ENCODE measurements at places on chromosomes 5 and 9. TPM values are rescaled to one million over a fixed set of nuclear protein-coding genes. Genes with fewer than 3 reads are reported as not detected.

Gene GGTA1
- total RNA-seq: 0.17 TPM

DNA sequence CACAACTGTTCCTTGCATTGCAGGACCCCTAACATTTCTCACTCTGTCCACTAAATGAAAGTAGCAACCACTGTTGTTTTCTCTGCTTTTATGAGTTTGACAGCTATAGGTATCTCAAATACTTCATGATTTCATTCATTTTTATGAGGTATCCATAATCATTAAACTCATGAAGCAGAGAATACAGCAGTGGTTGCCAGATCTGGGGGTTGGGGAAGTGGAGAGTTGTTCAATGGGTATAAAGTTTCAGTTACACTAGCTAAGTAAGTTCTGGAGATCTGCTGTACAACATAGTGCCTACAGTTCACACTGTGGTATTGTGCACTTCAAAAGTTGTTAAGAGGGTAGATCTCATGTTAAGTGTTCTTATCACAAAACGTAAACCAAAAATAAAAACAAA, 23.4 kb upstream of the CAMK4 start:
- ATAC-seq: no peak

DNA sequence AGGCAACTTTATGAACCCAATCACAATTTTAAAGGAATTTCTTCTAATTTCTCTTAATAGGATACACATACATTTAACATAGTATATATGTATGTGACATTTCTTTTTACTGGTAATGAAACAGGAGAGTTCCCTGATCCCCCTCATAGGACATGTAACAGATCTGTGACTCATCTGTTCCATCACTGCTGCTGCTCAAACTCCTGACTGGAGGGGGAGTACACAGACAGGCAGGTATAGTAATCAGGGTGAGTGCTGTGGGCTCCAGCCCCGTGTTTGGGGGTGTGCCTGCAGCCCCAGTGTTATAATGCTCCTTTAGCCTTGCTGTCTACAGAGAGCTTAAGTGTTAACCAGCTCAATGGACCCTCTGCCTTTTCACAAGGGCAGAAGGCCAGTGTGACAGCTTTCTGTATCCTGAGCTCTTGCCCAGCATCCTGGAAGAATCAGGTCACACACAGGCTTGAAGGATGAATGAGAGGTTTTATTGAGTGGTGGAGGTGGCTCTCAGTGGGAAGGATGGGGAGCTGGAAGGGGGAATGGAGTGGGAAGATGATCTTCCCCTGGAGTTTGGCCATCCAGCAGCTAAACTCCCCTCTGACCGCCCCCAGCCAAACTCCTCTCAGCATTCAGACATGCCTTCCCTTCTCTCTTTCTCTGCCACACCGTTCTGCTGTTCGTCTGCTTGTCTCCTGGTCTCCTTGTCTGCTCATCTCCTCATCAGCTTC, 161.3 kb downstream of the ZNF608 start:
- no peak for ATAC-seq

Gene NEUROG1
- total RNA-seq: not detected

DNA sequence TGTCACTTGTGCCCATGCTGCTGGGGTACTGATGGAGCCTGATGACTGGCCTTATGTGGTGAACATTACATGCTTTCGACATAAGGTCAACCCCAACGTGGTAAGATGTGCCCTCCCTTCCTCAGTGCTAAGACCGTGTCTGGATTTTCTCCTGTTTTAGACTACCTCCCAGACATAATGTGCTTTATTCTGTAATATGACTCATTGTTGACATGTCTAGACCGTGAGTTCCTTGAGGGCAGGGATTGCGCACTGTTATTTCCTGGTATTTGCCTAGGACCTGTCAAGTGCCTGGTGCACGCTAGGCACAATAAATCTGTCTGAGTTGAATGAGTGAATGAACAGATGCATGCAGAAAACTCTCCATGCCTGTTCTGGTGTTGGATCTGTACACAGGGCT, 346.0 kb downstream of the KDM4C start:
- no peak for ATAC-seq

GRCh38 chr5:10528827-10529226, 35.0 kb upstream of the ANKRD33B start:
- ATAC-seq: no peak

GRCh38 chr5:35114698-35115097, 66.9 kb upstream of the AGXT2 start:
- peak; percentile 31 for ATAC-seq

GRCh38 chr5:106737111-106737510, 933.6 kb downstream of the EFNA5 start:
- ATAC-seq: no peak

GRCh38 chr5:154076240-154076922, 37.6 kb downstream of the MFAP3 start:
- ATAC-seq: no peak

DNA sequence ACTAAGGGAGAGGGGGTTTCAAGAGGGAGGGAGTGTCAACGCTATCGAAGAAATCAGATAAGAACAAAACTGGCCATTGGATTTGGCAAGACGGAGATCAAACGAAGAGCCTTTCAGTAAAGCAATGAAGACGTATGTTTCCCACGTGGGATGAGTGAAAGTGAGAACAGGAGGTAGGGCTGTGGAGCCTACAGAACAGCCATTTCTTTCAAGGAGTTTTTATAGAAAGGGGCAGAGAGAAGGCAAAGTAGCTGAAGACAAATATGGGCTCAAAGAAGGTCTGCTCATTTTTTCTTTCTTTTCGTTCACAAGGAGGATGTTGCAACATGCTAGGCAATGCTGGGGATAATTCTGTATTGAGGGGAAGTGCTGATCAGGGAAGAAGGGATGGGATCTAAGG, 98.3 kb downstream of the SUSD1 start:
- ATAC-seq: no peak

Gene PCDHGA8
- total RNA-seq: 0.68 TPM

Gene KIF4B
- 0.27 TPM for total RNA-seq

GRCh38 chr9:89892920-89893319, 288.1 kb downstream of the GADD45G start:
- no peak for ATAC-seq

DNA sequence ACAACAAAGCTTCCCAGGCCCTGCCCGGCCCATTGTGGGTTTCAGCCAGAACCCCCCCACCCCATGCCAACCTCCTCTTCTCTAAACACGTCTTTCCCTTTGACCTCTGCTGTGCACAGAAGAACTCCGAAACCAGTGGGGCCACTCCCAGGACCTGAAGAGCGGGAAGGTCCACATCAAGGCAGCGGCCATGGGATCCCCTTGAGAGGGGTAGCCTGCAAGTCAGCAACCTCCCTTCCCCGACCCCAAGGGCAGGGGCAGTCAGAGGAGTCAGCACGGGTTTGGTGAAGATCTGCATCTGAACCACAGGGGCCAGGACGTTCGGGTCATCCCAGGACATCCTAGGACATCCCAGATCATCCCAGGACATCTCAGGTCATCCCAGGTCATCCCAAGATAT, 379.9 kb upstream of the IRX4 start:
- ATAC-seq: no peak

Gene PCDHGA7
- 0.51 TPM for total RNA-seq

- no peak for ATAC-seq
Observed at GRCh38 chr9:133346021-133346785, 1.7 kb downstream of the MED22 start.

- no peak for ATAC-seq
Observed at GRCh38 chr5:75286211-75286773, 49.6 kb upstream of the ANKRD31 start.

GRCh38 chr9:89975630-89976029, 370.8 kb downstream of the GADD45G start:
- ATAC-seq: no peak

Gene CNTNAP3B
- 8.1 TPM for total RNA-seq

GRCh38 chr5:76074487-76075065, 8.6 kb upstream of the SV2C start:
- peak; percentile 72 for ATAC-seq

Gene IRX1
- total RNA-seq: 21.0 TPM

DNA sequence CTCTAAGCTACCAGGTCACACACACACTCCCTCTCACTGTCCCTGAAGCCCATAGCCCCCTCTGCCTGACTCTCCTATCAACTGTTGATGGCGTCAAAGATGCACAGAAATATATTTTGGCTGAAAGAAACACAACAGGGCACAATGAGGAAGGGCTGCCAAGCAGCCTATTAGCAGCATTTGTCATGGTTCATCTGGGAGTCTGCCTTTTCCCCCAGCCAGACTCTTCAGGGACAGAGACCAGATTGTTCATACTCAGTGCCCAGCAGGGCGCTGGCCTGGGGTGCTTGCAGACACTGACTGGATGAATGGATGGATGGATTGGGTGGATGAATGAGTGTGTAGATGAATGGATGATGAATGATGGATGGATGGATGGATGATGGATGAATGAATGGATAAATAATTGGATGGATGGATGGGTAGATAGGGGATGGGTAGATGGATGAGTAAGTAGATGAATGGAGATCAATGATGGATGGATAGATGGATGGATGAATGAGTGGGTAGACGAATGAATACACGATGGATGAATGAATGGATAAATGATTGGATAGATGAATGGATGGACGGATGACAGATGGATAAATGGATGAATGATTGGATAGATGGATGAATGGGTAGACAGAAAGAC, 90.5 kb downstream of the ADAMTS2 start:
- ATAC-seq: no peak

DNA sequence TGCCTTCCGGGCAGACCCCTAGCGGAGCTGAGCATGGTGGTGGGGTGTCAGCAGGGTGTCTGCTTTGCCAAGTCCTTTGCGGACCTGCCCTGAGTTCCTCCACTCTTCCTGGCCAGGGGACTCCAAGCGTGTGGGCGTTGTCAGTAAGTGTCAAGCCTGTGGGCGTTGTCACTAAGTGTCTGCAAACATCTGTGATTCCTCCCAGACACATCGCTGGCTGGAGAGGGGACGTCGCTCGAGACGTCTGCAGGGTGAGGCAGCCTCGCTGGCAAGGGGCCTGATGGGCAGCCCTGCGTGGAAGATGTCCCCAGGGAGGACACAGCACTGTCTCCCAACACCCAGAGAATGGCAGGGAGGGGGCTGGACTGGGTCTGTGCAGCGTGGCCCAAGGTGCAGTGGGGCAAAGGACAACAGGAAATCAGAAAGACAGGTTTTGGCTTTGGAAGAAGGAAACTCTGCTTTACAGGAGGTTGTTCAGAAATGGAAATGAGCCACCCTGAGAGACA, 28.8 kb downstream of the ADAMTSL2 start:
- ATAC-seq: peak; percentile 47

DNA sequence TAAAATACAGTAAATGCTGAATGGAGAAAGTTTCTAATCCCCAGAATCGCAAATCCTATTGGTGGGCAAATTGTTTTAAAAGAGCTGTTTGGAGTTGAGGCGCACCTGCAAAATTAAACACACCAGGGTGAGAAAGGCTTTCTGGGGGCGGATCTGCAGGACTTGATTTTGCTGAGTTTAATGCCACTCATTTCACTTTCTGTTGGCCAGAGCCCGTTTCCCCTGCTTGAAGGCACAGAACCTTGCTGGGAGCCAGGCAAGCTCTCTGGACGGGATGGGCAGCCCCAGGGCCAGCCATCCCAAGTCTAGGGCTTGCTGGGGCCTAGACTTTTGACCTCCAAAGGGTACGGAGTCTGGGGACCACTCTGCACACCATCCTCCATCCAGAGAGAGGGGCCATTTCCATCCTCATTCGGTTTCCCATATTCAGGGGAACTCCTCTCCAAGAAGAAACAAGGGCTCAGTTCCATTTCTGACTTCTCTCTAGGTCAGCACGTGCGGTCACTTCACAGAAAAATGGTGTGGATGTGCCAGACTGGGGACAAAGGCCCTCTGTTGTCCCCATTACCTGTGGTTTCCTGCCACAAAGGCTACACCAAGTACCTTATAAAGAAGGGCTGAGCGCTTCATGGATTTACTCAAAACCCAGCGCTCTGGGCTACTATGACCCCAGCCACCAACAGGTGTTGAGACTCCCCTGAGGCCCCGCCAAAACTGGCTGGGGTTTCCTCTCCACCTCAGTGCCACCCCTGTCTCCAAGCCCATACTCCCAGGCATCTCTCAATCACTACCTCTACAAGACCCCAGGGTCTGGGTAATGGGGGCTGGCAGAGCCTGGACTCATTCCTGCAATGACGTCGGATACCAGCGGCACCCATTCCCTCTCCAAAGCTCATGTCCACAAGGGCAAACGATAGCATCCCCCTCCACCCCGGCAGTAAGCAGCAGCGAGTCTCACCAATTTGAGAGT, 170.0 kb downstream of the AUH start:
- no peak for ATAC-seq

DNA sequence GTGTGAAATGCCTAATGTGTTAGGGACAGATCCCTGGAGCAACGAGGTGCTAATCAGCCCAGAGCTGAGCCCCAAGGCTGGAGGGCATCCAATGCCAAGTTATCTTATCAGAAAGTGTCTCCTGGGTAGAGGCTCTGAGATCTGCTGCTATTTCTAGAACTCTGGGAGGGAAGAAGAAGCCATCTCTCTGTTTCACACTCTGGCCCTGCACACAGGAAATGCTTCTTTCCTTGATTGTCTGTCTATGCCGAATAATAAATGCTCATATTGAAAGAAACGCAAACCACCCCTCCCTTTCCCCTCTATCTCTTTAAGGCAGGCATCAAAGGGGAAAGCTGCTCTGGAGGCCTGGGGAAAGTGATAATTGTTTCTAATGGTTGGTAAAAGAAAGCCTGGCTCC, 166.7 kb downstream of the PAPPA start:
- ATAC-seq: no peak

GRCh38 chr9:93591301-93592007, 15.1 kb downstream of the PHF2 start:
- ATAC-seq: no peak

Gene HCN1
- 0.82 TPM for total RNA-seq

Gene DIAPH1
- 10.2 TPM for total RNA-seq

Gene PRUNE2
- total RNA-seq: 54.5 TPM

Gene SPINK6
- 1.1 TPM for total RNA-seq

Gene GPR151
- 0.52 TPM for total RNA-seq

GRCh38 chr9:136935651-136936050, 8.9 kb downstream of the FBXW5 start:
- ATAC-seq: no peak

- no peak for ATAC-seq
Observed at GRCh38 chr9:132810314-132810713, 67.8 kb downstream of the AK8 start.

DNA sequence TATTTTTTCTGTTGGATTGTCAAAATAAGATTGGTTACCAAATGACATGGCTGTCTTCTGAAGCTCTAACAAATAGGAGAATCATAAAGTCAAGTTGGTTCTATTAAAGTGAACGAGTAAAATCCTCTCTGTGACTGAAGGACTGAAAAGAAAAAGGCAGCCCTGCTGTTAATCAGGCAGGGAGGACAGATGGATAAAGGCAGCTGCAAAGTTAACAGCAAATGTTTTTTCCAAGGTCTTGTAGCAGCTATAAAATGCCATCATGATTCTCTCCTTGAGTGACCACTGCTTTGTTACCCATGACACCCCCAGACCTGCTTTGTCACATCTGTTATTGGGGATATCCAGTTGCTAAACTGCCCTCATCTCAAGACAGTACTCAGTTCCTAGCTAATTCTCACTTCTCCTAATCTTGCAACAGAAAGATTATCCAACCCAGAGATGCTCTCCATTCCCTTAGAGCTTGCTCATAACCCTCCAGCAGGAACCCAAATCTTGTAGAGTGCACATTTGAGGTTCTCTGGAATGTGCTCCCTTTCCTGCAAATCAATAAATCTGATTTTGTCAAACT, 89.7 kb upstream of the PARP8 start:
- ATAC-seq: no peak
